AML-193 (cell line): ENCODE measurements at places on chromosomes 1 and 21.
A peak's percentile ranks its signal among the peaks of the same experiment; 100 is the strongest.

- DNase-seq, result no peak
Observed at GRCh38 chr1:61055110-61055614, 27.2 kb upstream of the NFIA start.

DNA sequence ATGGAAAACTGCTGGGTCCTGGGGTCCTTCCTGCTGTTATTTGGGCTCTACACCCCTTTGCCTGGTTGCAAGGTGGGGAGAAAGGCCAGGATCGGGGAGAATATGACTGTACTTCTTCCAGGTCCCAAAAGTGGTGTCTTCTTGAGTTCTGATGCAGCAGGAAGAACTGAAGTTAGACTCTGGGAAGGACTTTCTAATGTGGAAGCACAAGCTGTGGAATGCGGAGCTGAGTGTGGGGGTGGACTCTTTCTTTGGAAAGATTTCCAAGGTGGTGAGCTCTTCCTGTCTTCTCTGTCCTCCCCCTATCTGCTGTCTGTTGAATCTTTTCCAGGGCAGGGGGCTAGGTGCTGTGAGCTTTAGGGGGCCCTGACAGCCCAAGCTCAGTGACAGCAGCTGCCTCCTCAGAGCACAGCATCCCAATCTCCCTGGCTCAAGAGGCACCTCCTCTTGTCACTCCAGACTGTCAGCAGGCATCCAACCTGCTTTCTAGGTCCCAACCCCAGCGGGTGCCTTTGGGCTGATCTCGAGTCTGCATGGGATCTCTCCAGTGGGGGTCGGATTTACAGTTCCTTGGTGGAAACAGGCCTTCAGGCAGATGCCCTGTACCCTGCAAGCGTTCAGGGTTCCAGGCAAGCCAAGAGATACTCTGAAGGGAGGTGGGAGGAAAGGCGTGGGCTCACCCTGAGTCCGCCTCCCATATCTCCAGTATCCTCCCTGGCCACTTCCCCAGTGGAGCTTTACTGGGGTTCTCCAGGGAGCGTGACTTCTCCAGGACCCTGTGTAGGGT is 23.2 kb downstream of the ADORA1 start:
- DNase-seq, result no peak

- no peak for DNase-seq
Observed at GRCh38 chr1:30412241-30413110, 310.9 kb downstream of the MATN1 start.

- no peak for DNase-seq
Observed at GRCh38 chr1:116768416-116769103, 14.3 kb downstream of the CD2 start.

- DNase-seq, result no peak
Observed at GRCh38 chr1:209268479-209268878, 315.0 kb upstream of the CAMK1G start.

DNA sequence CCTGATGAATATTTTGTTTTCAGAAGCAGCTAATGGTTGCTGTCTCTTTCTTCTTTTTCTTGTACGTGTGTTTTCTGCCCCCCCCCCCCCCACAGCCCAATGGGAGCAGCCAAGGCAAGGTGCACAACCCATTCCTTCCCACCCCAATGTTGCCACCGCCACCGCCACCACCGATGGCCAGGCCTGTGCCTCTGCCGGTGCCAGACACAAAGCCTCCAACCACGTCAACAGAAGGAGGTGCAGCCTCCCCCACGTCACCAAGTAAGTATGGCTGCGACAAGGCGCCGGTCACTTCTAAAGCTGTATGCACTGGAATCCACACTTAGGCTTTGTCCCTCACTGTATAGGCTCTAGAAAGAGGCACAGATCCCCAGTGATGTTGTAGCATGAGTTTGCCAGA is 318.5 kb downstream of the TM2D1 start:
- DNase-seq, result no peak

DNA sequence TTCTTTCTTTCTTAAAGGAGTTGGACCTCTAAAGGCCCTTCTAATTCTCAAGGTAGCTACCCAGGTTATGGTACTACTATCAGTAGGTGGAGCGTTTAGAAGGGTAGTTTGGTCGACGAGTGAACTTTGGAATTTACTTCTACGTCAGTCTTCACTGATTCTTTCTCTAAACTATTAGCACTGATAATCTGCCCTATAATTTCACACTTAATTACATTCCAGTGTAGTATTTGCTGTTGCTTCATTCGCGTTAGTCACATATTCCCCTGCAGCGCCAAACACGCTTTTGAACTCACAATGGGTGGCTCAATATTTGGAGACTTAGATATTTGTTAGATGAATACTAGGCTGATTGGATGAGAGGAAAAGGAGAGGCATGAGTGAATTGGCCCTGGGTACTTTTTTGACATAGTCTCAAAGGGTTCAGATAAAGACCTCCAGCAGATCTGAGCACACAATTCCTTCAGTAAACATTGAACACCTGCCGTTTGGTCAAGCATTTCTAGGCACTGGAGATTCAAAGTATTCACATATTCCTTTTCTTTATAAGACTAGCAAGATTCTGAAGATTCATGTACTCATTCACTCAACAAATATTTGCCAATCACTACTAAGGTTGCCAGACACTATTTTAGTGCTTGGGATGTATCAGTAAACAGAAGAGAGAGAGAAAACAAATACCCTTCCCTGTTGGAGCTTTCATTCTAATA is 929 bp upstream of the FOXJ3 start:
- DNase-seq, result no peak

DNA sequence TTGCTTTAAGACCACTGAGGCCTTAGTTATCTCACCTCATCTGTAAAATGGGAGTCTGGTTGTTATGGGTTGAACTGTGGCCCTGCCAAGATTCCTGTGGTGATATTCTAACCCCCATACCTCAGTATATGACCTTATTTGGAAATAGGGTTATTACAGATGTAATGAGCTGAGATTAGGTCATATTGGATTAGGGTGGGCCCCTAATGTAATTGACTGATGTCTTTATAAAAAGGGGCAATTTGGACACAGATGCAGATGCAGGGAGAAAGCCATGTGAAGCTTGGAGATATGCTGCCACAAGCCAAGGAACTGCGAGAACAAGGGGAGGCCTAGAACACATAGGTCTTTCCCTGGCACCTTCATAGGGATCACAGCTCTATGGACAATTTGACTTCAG is 3.9 kb downstream of the C1orf87 start:
- DNase-seq, result no peak

DNA sequence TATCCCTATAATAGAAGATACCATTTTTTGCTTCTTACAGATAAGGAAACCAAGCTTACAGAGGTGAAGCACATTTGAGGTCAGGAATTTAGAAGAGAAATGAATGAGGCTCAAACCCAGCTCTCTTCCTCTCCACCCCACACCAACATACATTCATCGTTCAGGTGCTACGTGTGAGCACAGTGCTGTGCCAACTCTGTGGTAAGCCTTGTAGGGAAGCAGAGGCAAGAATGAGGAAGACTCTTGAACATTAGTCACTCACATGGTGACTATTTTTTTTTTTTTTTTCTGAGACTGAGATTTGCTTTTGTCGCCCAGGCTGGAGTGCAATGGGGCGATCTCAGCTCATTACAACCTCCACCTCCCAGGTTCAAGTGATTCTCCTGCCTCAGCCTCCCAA is 314.0 kb downstream of the NTNG1 start:
- no peak for DNase-seq

DNA sequence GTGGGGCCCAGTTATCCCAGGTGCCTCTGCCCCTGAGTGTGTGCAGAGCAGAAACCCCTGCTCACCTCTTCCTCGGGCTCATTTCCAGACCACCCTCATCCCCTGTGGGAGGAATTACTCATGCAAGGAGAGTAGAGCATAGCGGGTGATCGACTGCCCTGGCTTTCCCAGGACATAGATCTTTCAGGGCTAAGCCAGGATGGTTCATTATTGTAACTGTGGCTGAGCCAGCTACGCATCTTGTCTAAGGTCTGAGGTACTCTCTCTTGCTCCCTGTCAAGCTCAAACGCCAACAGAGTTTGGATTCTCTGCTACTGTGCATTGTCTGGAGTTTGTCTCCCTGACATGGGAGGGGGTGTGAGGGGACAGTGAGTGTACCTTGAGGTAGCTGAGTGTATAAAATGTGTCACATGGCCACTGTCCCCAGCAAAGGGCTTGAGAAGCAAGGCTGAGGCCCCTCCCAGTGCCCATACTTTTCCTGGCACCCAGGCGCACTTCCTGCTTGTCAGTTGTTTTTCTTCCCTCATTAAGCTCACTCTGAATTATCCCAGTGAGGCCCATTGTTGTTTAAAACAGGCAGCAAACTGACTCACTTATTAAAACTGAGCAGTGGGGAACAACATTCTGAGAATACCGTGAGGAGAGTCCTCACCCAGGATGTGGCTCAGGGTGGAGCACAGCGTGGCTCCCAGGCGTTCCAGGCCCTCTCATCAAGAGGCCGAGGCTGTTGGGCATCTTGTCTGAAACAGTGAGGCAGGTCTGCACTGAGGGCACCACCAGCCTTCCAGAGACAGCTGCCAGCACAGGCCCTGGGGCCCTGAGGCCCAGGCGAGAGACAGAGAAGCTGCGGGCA is 92.9 kb downstream of the LAMC2 start:
- DNase-seq, result no peak

GRCh38 chr21:34882719-34883131 is 166.4 kb downstream of the RUNX1 start:
- DNase-seq, result peak; percentile 72

GRCh38 chr1:199629624-199630023 is 397.9 kb upstream of the NR5A2 start:
- DNase-seq, result no peak

DNA sequence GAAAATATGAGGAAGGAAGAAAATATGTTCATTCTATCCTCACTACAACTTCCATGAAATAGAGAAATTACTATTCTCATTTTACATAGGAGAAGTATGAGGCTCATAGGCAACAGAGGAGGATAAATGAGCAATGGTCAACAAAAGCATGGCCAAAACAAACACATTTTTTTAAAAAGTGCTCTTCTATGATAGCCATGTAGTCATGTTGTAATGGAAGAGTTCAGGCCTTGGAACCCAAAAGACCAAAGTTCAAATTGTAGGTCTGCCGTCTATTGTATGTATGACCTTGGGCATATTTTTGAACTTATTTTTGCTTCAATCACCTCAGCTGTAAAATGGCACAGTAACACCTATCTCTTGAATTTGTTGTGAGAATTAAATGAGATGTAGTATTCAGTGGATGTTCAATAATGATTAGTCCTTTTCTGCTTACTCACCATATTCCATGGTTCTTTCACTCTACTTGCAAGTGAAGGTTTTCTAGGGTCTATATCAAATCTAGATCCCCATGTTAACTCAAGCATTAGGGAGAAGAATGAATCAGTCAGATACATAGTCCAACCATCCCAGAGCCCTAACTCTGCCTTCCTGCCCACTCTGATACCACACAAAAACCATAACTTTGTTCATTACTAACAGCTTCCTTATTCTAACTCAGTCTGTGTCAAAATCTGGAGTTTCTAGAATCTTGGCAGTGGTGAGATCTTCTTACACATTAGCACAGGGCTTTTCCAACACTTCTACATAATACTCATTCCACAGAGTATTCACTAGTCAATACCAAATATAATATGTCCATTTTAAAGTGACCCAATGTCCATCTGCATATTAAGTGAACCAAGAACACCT is 353.2 kb downstream of the PLPP3 start:
- DNase-seq, result no peak

GRCh38 chr1:88101041-88101440 is 583.0 kb upstream of the PKN2 start:
- DNase-seq, result no peak

DNA sequence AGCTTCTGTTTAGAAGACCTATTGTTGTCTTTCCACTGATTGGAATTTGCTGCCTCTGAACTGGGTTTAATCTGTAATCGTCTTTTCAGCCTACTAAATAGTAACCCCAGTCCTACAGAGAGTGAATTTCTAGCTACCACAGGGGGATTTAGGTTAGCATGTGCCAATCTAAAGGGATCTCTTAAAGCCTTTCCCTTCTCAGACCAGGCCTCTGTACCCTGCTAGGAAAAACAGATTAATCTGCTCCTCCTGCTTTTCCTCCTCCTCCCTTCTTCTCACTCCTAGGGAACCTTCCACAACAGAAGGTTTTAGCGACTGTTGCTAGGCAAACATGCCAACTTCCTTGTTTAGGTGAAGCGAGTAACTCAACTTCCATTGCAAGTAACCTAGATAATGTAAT is 1.3 kb upstream of the RC3H1 start:
- DNase-seq, result peak; percentile 78

DNA sequence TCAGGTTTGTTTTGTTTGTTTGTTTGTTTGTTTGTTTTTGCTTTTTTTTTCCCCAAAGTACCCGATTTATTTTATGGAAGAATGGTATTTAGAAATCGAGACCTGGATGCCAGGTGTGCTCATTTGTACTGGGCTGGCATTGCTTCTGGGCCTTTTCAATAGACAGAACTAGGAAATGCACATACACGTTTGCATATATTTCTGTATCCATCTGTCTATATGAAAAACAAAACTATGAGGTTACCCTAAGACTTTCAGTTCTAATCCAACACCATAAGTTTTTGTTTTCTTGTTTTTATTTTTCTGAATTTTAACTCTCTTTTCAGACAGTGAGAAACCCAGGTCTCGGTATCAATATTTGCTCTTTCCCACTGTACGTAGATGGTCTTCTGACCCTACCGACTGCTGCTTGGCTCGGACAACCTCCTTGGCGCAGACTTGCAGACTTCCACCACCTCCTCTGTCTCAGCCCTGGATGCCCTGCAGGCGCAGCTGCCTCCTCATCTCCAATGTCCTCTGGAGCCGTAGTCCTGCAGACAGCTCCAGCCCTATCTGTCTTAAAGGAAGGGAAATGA is 171.7 kb downstream of the NEK7 start:
- DNase-seq, result no peak

DNA sequence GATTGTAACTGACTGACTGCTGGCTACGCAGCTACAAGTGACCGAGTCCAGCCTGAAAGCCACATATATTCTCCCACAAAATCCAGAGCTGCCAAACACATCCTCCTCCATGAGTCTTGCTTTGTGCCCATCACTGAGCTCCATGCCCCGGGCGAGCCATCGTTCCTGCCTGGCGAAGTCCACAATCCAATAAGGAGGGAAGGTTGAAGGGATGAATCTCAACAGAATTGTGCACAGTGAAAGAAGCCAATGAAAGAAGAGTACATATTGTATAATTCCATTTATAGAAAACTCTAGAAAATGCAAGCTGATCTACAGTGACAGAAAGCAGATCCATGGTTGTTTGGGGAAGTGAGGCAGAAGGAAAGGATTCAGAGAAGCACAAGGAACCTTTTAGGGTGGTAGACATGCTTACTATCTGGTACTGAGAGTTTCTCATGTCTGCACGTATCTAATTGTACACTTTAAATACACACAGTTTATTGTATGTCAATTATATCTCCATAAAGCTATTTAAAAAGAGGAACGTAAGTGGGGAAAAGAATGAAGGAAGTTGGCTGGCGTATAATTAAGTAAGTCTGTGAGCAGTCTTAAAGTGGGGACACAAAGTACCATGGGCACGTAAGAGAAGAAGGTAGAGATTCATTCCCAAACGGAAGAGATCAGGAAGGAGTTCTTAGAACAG is 115.9 kb upstream of the JUN start:
- DNase-seq, result peak; percentile 41
